ENCODE measurements at places on chromosomes 7 and 10.

- no peak for DNase-seq
Observed at GRCh38 chr10:79020605-79021004, 48.2 kb upstream of the ZMIZ1 start.

DNA sequence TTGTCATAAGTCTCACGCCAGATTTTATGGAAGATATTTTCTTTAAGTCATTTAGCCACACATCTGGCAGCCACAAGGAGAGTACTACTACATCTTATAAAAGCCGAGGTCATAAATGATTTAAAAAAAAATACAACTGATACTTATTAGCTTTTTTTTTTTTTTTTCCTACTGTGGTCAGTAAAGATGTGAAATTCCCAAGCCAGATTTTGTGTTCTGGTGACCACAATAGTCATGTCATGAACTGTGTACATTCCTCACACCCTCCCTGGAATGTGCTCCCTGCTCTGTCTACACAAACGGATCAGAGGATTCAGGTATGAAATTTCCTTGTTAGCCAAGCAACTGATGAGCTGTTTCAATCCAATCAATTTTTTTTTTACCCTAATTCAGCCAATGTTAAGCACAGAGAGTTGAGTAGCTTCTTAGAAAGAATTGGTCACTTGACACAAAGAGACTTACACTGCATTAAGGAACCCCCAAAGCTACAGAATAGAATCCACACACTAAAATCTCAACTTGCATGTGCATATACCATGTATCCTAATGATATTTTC is 54.7 kb downstream of the CHRM2 start:
- no peak for DNase-seq

DNA sequence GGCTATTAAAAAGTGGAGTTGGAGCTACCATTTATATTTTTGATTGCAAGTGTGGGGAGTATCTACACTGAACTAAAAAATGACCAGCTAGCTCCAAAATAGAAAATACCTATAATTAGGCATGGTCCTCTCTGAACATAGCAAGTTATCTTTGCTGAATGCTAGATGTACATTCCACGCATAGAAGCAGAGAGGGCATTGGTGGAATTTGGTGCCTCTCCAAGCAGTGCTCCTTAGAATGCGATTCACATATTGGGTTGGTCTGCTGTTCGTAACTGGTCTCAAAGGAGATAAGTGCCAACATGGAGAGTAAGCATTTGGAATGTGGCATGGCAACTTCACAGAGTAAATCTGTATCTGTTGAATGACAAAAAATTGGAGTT is 196.2 kb downstream of the PTN start:
- DNase-seq, result no peak

DNA sequence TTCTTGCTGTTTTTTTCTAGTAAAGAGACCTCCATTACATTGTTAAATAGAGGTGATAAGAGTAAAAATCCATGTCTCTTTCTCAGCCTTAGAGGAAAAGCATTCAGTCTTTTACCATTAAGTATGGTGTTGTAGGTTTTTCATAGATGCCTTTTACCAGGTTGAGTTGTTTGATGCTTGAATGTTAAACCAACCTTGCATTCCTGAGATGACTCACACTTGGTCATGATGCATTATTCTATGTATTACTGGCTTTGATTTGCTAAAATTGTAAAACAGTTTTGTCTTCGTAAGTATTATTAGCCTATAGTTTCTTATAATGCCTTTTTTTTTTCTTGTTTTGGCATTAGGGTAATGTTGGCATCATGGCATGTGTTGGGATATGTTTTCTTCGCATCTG is 90.0 kb downstream of the ANKRD61 start:
- DNase-seq, result no peak

- DNase-seq, result no peak
Observed at GRCh38 chr10:61721431-61721830, 58.7 kb downstream of the CABCOCO1 start.

GRCh38 chr7:24442170-24442777 is 131.0 kb upstream of the PALS2 start:
- no peak for DNase-seq

- no peak for DNase-seq
Observed at GRCh38 chr10:30219971-30220751, 128.9 kb downstream of the MTPAP start.

DNA sequence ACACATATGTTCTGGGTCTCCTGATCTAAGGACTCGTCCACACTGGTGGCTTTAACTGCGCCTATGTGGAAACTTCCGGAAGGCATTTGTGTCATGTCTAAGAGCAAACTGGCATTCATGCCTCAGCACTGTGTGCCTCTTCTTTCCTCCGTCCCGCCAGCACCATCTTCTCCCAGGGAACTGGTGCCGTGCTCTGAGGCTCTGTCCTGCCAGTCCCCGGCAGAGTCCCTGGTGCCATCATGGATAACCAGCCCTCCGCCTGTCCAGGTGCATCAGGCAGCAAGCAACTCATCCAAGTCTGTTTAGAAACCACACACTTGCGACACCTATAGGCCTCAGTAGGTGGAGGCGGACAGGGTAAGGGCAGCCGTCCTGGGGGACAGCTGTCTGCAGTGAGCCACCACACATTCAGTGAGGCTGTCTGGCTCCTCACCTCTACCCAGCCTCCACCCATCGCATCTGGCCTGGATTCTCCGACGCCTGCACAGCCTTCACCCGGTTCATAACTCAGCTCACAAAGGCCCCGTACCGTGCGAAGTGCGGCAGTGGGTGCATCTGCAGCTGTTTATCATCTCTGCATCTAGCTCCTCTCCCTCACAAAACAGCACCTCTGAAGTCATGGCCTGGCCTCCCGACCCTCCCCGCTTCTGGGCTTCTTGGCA is 162.7 kb downstream of the DIP2C start:
- DNase-seq, result no peak

DNA sequence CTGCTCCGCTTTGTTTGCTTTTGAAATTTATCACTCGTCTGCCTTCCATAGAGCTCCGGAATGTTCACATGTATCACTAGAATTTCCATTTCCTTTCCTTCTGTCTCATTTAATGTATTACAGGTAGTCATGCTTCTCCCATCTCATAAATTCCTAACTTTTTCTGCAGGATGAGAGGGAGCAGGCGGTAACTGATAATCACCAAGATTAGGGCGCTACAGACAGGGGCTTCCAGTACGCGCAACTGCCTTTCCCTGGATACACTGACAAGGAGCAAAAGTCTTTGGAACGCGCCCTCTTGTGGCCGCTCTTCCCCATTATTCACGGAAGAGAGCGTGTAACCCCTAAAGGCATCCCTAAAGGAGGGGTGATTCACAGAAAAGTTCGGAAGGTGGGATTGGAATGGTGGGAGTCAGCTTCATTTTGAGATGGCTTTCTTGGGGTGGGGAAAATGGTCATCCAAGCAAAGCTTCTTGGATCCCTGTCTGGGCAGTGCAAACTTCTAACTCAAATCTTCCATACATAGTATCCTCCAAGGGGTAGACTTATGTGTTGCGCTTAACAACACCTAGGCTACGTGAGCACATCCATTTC is 6.5 kb downstream of the INHBA start:
- peak; percentile 73 for DNase-seq

- no peak for DNase-seq
Observed at GRCh38 chr7:75971961-75972763, 22.2 kb downstream of the TMEM120A start.

GRCh38 chr7:1961701-1962276 is 271.0 kb downstream of the MAD1L1 start:
- DNase-seq, result no peak

DNA sequence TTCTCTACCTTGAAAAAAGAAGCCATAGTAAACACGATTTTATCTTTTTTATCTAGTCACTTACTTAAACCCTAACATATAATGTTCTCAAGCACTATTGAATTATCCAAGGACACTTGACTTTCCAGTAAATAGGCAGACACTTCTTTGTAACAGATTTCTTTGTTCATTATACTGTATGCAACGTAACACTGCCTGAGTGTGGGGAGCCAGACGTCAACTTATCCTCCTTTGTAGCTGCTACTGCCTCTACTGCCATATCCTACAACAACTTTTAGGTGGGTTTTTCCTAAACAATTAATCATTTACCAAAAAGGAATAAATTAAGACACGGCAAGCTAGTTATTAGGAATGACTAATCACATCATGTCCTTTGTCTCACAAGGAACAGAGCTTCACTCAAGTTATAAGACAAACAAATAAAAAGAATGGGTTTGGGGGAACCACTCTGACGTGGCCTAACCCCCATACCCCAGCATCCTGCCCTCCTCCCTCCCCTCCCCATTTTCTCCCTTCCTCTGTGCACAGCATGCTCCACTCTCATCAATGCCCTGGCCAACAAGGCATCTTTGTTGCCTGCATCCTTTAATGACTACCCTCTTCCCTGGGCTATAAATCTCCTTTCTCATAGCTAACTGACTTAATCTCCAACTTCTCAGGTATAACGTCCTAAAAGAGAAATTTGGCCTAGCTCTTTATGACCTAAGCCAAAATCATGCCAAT is 43.3 kb downstream of the DOCK4 start:
- DNase-seq, result peak; percentile 15

DNA sequence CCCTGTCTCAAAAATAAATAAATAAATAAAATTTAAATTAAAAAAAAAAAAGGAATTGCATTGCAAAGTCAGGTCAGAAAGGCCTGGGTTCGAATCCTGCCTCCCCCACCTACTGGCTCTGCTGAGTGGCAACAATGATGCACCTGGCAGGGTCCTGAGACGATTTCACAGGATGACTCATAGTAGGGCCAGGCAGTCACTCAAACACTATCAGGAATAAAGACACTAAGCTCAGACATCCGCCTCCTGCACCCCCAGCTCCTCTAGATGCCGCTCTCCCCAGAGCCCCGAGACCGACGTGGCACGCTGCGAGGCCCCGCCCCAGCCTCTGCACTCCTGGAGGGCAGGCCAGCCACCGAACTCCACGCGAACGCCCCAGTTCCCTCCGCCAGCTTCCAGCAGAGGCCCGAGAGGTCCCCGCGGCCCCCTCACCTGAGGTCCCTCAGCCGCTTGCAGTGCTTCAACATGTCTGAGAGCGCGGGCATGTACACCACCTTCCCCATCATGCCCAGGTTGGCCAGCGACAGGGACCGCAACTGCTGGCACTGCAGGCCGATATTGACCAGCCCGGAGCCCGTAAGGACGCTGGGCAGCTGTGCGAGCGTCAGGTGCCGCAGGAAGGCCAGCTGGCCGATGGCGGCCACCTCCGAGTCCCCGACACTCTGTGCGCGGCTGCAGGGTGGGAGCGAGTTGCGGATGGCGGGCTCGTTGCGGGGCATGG is 76.6 kb upstream of the TNRC18 start:
- no peak for DNase-seq

DNA sequence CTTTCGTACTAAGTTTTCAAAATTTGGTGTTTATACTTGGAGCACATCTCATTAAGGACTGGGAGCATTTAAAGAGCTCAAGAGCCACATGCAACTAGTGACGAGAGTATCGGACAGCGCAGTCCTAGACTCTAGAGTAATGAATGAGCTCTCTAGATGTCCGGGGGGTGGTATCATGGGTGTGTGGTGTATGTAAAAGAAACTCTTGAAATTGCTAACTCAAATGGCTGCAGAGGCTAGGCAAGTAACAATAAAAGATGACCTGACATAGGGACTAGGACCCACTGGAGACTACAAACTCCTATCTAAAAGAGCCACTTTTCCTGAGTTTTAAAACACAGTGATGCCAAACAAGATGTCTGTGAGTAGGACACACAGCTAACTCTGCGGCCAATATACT is 14.0 kb downstream of the MYOZ1 start:
- no peak for DNase-seq

DNA sequence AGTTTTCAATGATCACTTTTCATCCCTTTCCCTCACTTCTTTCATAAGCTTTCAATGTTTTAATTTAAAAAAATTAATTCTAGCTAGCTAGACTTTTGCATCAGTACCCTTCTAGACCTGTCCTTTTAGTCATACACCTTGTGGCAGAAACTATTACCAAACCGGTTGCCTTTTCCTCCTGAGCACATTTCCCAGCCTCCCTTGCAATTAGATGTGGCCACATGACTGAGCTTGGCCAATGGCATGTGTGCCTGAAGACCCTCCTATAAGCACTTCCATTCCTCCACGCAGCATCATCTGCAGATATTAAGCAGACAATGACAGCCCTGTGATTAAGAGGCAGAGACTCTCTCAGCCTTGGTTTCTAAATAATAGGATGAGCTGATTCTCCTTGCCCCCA is 12.3 kb downstream of the DKK1 start:
- no peak for DNase-seq

- DNase-seq, result no peak
Observed at GRCh38 chr7:107043921-107044346, 571 bp upstream of the PRKAR2B start.

DNA sequence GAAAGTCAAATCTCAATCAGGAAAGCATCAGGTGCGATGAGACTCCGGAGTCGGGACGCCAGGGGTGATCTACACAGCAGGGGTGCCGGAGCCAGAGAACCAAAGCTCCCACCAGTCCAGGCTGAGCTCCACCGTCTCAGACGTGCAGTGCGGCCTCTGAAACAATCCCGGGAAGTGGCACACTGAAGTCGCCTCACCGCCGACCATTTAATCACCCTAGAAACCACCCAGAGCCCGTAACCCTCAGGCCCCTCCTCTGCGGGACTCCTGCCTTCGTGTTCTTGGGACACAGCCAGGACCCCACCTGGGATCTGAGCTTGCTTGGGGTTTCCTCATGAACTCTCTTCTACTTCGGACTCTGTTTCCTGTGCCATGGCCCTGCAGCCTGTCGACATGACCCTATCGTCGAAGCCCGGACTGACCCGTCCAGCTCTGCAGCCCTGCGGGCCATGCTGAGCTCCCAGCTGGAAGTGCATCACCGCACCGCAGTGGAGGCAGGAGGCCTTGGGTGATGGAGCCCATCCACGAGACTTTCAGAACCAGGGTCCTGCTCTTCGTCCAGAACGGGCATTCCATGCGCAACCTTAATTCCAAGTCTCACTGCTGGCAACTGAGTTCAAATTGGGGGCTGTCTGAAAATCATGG is 266.4 kb downstream of the PTPRN2 start:
- no peak for DNase-seq

GRCh38 chr7:1548438-1548831 is 7.6 kb downstream of the TMEM184A start:
- no peak for DNase-seq

DNA sequence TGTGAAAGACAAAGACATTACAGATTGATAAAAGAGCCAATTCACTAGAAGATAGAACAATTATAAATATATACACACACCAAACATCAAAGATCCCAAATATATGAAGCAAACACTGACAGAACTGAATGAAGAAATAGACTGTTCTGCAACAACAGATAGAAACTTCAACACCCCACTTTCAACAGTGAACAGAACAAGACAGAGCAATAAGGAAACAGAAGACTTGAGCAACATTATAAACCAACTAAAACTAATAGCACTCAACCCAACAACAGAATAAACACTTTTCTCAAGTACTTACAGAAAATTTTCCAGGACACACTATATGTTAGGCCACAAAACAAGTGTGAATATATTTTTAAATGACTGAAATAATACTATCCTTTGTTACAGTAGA is 10.9 kb downstream of the CDCA7L start:
- DNase-seq, result no peak

- no peak for DNase-seq
Observed at GRCh38 chr10:71547312-71547711, 150.6 kb downstream of the CDH23 start.

DNA sequence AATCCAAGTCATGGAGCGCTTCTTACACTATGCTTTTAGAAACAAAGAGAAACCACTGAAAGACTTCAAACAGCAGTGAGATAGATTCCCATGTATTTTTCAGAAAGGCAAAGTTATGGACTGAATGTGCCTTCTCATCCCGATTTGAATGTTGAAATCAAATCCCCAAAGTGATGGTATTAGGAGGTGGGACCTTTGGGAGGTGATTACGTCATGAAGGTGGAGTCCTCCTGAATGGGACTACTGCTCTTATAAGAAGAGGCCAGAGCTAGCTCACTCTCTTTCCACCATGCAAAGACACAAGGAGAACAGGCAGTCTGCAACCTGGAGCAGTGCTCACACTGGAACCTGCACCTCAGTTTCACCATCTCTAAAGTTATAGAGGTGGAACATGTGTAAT is 1279.8 kb downstream of the GATA3 start:
- DNase-seq, result no peak
